ENCODE measurements at places on chromosomes 5 and 9.

- DNase-seq, result no peak
Observed at GRCh38 chr5:115467628-115468027, 76.9 kb downstream of the FEM1C start.

DNA sequence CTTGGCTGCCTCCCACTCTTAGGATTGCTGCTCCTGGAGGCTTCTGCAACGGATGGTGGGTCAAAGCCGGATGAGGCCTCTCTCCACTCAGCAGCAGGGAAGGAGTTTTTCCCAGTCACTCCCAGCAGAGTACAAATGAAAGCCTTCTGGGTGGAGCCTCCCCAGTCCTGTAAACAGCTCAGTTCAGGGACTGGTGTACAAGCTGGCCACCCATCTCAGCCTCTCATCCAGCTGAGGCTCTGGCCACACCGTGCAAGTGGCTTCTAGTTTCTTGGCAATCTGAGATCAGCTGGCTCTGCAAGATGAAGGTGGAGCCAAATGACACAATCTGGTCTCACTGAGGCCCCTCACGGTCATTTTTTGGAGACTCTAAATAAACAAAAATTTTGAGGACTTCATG is 10.0 kb downstream of the GPX3 start:
- DNase-seq, result no peak

GRCh38 chr5:44795496-44795895 is 13.3 kb upstream of the MRPS30 start:
- DNase-seq, result no peak

GRCh38 chr9:96460470-96460869 is 10.5 kb downstream of the HABP4 start:
- DNase-seq, result no peak

DNA sequence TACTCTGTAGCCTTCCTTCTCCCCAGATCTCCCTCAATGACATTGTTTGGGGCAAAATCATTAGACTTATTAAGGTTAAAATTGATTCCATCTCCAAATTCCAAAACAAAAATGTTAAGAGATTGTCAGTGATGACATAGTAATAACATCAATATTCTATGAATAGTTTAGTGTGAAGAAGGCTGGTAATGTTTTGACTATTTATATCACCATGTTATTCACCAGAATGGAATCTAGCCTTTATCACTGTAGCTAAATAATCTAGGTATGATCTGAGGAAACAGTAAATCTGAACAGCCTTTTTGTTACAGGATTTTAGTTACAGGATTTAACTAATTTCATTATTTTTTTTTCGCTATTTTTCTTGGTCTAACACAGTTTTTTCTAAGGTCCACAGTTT is 929 bp upstream of the PLPP6 start:
- DNase-seq, result no peak

All from activated CD4-positive, alpha-beta T cell treated with anti-CD3 and anti-CD28 coated beads for 4 hours (primary cell).